EH (cell line): ENCODE measurements at places on chromosomes 13 and 19.

DNA sequence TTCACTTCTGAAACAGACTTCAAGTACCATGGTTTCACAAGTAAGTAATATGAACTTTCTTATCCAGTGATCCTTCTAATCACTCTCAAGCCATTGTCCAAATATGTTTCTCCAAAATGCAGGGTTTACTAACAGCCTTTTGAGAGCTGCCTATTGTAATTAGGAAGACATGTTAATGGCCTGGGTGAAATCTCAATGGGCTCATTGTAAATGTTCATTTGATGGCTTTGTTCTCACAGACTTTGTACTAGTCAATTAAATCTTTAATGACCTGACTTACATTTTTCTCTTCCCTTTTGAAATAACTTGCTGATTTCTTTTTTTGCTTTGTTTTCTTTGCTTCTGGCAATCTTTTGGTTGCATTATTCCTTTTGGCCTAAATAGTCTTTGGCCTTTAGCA is 444.8 kb downstream of the LIG4 start:
- DNase-seq: no peak

- no peak for DNase-seq
Observed at GRCh38 chr13:90696656-90697055, 650.8 kb upstream of the MIR17HG start.

DNA sequence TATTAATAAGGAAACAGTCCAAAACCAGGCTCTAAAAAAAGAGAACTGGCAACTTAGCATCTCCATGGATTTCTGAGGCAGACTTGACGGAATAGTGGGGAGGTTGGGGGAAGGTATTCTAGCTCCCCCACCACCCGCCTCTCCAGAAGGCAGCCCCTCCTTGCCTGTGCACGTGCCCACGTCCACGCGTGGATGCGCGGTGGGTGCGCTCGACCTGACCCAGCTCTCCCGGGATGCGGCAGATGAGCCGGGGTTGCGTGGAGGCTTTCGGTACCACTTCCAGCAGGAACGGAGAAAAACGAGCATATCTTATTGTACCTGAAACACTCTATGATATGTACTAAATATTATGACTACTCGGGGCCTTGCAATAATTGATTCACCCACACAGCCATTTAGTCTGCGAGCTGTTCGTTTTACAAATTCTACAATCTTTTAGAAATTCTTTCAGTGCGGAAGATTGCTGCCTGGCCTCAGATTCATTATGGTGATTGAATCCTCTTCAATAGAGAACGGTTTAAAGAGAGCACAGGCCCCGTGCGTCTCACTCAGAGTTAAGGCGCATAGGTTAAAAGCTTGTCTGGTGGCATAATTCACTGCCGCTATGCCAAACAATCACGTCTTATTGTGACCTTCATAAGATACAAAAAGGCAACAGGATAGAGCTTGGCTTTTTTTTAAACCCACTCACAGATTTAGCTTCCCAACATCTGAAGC is 117.9 kb downstream of the URI1 start:
- DNase-seq: no peak

- DNase-seq: no peak
Observed at GRCh38 chr13:94947965-94948371, 235.6 kb upstream of the SOX21 start.

- no peak for DNase-seq
Observed at GRCh38 chr13:111539791-111540446, 219.5 kb downstream of the TEX29 start.

DNA sequence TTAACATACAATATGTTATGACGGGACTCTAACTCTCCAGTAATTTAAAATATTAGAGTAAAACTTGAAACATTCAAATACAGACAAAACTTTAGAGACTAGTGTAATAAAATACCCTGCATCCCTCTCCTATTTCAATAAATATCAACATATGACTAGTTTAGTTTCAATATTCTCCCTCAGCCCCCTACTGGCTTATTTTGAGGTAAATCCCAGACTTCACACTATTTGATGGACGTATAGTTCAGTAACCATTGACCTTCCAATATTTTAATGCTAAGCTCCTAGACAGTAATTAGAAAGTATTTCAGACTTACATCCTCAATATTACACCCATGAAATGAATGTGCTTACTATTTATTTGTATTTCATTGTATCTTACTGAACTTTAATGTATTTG is 180.7 kb upstream of the STARD13 start:
- no peak for DNase-seq

- no peak for DNase-seq
Observed at GRCh38 chr13:50629497-50629896, 214.0 kb downstream of the DLEU7 start.

- no peak for DNase-seq
Observed at GRCh38 chr19:35247526-35248309, 1.1 kb upstream of the LSR start.

- DNase-seq: no peak
Observed at GRCh38 chr13:57682128-57682716, 50.7 kb downstream of the PCDH17 start.

GRCh38 chr19:37594982-37595382 is 306 bp downstream of the ZNF540 start:
- no peak for DNase-seq

DNA sequence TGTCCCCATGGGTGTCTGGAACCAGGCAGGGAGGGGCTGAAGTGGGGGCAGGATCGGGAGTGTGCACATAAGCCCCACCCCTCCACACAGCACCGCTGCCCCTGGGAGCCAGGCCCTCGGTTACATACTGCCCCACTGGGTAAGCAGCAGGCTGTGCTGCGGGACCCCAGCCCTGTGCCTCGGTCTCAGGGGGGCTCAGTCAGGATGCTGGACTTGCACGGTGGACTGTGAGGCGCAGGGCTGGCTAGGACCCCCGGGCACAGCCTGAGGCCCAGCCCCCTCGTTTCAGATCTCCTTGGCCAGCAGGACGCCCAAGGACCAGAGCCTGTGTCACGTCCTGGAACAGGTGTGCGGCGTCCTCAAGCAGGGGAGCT is 16.3 kb downstream of the MPND start:
- no peak for DNase-seq

- no peak for DNase-seq
Observed at GRCh38 chr13:74169676-74170075, 35.5 kb upstream of the KLF12 start.

DNA sequence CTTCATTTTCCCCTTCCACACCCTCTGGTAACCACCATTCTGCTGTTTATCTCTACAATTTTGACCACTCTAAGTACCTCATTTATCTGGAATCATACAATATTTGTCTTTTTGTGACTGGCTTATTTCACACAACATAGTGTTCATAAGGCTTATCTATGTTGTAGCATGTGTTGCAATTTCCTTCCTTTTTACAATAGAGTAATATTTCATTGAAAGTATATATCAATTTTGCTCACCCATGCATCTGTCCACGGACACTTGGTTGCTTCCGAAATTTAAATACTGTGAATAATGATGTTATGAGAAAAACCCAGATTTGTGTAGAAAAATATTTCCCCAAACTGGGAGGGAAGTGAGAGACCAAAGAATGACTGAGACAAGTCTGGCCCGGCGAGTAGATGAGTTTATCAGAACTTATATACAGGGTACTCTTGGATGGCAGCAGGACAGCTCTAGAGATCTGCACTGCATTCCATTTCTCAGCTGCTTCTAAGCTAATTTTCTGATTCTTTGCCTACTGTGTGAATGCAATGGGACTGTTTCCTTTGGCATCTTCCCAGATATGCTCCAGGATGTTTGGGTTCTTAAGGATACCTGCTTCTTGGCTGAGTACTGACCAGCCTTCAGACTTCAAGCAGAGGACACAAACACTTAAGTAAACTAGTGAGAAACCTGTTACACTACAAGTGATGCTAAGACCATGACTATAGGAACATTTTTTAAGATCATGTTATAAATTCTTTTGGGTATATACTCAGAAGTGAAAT is 834.0 kb upstream of the PCDH9 start:
- no peak for DNase-seq

- DNase-seq: no peak
Observed at GRCh38 chr13:100506154-100506553, 82.4 kb downstream of the GGACT start.

GRCh38 chr13:67650471-67650870 is 420.3 kb upstream of the PCDH9 start:
- no peak for DNase-seq

DNA sequence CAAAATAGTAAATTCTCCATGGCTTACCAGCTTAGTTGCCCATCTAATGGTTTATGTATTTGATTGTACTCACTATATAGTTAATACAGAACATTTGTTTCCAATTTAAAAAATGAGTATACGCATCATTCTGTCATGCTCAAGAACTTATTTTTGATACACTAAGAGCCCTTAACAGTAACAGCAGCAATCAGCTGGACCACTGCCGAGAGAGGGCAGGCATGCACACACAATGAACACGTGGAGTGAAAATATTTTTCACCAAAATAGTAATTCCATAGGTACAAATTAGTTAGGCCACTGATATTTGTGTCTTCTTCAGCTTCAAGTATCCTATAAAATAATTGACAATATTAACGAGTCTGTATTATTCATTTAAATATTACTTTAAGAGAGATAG is 109.9 kb downstream of the KLF12 start:
- DNase-seq: no peak

DNA sequence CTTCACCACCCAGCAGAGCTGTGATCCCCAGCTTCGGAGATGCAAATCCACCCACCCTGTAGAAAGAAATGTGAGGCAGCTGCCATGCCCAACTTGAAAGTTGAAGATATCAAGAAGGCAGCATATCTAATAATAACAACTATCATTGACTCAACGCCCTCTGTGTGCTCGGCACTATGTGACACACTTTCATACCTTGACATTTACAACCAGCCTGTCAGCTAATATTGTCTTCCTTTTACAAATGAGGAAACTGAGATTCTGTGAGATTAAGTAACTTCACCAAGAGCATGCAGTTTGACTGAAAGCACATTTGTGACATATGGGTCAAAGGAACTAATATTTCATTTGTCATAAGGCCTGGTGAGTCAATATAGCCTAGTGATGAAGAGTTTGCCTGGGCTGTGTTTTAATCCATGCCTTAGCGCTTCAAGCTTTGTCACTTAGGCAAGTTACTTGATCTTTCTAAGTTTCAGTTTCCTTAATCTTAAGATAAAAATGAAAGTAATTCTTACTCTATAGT is 137.0 kb downstream of the FLT1 start:
- peak; percentile 25 for DNase-seq

DNA sequence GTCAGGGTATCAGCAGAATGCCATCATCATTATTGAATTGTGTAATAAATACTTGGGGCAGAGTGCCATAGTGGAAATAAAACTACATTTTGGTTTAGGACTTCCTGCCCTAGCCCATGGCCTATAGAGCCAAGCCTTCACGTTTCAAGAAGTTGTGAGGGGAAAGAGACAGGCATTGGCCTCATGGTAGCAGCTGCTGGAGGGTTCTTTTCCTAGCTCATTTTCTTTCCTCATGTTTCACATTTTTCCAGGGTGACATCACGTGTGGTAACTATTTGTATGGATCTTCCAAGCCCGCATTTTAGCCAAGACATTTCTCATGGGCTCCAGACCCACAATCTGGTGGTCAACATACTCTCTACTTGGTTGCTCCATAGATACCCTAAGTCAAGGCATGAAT is 80.4 kb downstream of the LRCH1 start:
- DNase-seq: peak; percentile 93

- no peak for DNase-seq
Observed at GRCh38 chr13:85099245-85099644, 700.0 kb downstream of the SLITRK6 start.

DNA sequence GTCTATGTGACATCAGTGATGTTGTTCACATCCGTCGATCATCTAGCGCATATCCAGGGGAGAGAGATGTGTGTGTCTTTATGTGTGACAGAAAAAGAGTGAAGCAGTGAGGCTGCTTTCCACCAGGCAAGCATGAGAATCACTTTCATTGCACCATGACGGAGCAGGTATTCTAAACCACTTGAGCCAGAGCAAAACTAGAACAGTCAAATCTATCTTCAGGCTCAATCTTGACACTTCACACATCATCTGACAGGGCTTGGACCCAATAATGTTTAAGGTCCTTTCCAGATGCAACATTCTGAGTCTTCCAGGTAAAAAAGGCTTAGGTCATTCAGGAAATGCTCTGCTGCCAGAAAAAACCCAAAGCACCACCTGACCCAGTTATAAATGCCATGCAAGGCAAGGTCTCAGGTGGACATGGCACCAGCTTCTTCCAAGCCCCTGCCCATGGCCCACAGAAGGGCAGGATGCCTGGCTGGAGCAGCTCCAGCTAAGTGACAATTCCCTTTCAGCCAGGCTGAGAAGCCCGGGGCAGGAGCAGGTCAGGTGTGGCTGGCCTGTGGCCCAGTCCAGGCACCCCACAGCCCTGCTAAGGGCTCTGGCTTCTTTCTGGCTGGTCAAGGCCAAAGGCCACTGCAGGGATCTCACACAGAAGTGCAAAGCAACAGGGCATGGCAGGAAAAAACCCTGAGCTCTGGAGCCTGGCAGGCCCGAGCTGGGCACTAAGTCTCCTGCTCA is 5.0 kb downstream of the ELAVL1 start:
- no peak for DNase-seq

GRCh38 chr13:114099191-114099590 is 33.2 kb downstream of the RASA3 start:
- peak; percentile 99 for DNase-seq

DNA sequence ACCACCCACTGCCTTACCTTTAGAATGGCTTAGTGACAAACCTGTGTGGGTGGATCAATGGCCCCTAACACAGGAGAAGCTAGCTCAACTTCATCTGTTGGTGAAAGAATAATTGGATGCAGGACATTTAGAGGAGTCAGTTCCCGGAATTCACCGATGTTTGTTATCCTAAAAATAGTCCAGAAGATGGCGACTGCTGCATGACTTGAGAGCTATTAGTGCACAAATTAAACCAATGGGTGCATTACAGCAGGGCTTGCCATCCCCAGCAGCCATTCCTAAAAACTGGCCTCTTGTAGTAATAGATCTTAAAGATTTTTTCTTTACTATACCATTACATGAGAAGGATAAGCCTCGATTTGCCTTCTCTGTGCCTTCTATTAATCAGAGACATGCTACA is 46.8 kb upstream of the ZNF726 start:
- peak; percentile 3 for DNase-seq
